Bronchial epithelial cell (primary cell): ENCODE measurements at places on chromosomes 4 and X.
A peak's percentile ranks its signal among the peaks of the same experiment; 100 is the strongest.

GRCh38 chrX:70264784-70265183, 3.4 kb upstream of the ARR3 start:
- no peak for DNase-seq

DNA sequence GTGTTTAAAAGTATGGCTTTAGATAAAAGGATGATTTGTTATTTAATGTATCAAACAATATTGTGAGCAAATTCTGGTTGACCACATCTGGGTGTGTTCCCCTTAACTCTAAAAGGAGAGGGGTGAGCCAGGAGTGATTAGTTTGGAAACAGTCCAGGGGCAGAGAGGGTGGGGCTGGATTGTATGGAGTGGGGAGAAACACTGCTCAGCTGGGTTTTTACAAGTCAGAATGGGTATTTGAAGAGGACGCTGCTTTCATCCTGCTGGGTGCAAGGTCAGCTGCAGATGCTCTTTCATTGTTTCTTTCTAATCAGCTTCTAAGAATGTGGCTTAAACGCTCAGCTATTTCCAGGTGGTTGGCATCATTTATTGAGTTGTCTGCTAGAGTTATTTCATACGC, 82.8 kb upstream of the LIMCH1 start:
- peak; percentile 17 for DNase-seq

DNA sequence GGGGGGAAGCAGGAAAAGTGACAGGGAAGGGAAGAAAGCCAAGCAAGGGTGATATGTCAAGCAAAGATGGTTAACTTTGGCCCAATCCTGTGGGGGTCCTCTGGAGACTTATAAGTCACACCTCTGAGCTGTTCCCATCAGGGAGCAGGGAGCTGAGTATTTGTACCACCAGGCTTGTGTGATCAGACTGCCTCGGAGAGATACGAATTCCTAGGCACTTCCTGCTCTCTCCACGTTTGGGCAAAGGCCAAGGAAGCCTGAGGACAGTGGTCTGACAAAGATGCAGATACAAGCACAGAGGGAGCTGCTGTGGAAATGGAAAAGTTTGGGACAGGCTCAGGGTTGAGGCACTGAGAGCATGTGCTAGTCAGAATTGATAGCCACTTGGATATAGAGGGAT, 10.4 kb upstream of the PPP3CA start:
- peak; percentile 13 for DNase-seq

DNA sequence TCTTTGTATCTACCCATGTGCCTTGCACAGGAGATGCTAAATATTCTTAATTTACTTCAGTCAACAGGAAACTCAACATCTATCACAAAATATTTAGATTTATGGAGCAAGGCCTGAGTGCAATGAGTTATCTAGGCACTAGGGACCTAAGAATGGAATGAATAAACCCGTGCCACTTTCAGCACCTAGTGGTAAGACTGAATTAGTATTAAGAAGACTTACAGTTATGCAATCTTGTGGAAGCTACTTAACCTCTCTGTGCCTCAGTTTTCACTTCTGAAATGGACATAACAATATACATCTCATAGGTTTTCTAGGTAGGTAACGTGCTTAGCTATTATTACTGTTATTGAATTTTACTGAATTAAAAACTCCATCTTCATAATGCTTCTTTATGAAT, 144.6 kb upstream of the MAP3K15 start:
- no peak for DNase-seq

DNA sequence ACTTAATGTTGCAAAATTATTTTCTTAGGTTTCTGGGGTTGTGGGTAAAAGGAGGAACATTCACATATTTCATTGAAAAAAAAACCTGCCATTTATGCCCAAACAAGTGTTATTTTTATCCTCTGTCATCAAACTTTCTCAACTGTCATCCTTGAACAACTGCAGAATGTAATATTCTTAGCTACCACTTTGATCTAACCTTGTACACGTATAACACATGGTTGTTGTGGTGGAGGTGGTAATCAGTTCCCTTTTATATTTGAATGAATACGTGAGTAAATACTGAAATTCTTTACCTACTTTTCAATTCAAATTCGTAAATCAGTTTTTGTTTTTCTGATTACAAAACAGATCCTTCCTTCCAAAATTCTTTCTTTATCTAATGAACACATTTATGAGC, 3.8 kb upstream of the AMMECR1 start:
- no peak for DNase-seq

DNA sequence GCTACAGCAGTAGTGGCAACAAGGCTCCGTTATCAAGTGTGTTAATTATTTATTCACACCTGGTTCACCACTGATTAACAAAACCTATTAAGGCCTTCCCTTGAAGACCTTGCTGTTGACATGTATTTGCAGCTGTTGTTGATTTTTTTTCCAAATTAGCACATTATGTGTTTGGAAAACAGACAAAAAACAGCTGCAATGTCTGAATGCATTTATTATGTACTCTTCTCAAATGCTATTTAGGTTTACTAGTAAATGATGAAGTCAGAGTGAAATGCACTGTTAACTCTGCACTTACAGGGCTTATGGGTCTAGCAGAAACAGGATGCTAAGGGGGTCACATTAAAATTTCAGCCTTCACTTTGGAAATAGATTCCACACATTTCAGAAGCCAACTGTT, 99.5 kb upstream of the PCDH7 start:
- DNase-seq = no peak

GRCh38 chr4:91076147-91076546, 949.0 kb downstream of the CCSER1 start:
- DNase-seq = no peak

GRCh38 chrX:65035446-65035770, 59.2 kb upstream of the ZC4H2 start:
- DNase-seq = peak; percentile 0

GRCh38 chr4:119034276-119035008, 101.2 kb upstream of the MYOZ2 start:
- no peak for DNase-seq

GRCh38 chrX:2552621-2553201, 51.9 kb upstream of the DHRSX start:
- DNase-seq = no peak

- peak; percentile 65 for DNase-seq
Measured at GRCh38 chr4:94757192-94758140, at the start of gene BMPR1B. Gene BMPR1B, plus strand, starts transcription at chr4:94757955. Its CDS starts 346,470 bp downstream, at chr4:95104425.

- DNase-seq = peak; percentile 30
Measured at GRCh38 chrX:22192419-22193060, 80.2 kb upstream of the CBLL2 start.

DNA sequence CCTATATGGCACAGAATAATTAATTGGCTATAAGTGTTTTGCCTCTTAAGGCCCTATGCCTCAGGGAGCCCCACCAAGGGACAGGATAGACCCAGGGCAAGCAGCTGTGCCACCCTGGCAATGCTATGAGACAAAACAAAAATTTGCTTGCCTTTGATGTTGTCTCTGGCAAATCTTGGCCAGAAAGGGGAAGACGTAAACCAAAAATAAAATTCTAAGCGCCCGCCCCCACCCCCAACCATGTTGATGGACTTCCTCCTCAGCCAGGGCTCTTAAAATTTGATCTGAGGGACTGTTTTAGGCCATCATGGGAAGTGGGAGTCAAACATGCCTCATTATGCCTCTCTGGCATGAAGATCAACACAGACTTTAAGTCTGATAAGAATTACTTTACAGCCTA, 130.5 kb upstream of the APOOL start:
- no peak for DNase-seq

GRCh38 chr4:136985683-136986082, 546.6 kb downstream of the PCDH18 start:
- no peak for DNase-seq

DNA sequence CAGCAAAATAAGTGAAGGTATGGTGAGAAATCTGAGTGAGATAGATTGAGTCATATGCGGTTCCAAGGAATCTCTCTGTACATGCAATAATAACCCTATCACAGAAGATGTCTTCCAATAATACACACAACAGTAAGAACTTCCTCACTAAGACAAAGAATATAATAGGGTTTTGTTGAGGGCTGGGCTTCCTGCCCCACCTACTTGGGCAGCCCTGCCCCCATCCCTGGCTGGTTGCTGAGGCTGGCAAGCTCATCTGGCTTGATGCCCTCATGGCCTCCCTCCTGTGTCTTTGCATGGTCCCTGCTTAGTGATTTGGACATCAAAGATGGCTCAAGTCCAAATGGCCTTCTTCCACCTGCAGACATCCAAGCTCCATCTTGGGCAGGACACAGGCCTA, 2.7 kb downstream of the GEMIN8 start:
- DNase-seq = peak; percentile 49

GRCh38 chrX:76520273-76521054, 93.0 kb downstream of the MAGEE1 start:
- DNase-seq = no peak

DNA sequence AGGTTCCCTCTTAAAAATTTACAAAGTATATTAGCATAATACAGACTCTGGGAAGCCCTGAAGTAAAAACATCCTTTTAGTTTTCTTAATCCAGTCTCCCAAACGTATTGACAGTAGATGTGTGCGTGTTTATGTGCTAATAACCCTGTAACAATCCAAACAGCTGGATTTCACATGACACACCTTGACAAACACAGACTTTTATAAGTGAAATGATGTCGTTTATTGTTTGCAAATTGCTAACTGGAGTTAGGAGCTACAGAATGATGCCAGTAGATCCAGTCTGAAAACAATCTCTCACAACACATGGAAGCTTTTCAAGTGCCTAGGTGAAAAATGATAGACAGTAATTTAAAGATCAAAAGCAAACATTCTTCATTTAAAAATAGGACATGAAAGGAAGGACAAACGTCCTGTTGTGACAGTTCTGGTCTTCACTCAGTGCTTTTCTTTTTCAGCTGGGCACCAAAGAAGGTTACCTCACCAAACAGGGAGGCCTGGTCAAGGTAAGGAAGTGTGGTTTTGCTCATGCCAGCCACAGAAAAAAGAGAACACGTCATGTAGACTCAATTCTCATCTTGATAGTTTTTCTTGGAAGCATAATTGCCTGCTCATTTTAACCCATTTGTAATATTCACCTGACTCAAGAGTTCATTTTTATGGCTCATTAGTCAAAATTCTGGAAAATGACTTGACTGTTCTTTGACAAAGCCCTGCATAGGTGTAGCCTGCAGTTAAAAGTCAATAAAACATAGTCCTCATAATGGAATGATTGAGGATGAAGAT, 32.9 kb downstream of the LAMTOR3 start:
- no peak for DNase-seq

- no peak for DNase-seq
Measured at GRCh38 chr4:77178560-77178959, 21.6 kb downstream of the CCNG2 start.

GRCh38 chrX:13499736-13500135, 69.7 kb upstream of the EGFL6 start:
- DNase-seq = no peak

DNA sequence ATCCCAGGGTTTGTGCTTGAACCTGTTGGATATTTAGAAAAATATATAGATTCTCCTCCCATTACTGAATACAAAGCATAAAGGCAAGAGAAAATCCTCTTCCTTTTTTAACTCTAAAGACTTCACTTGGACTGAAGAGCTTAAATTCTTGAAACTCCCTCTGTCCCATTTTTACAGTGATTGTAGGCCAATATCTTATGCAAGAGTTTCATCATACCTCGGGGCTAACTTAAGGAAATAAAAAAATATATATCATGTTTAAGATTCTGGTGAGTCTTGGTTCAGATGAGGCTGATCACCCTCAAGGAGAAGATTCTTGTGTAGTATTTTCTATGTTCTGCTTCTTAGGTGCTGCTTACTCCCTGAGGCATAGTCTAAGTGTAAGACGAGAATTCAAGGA, 1449.6 kb downstream of the C4orf33 start:
- no peak for DNase-seq

- no peak for DNase-seq
Measured at GRCh38 chr4:26751838-26752237, 108.8 kb upstream of the STIM2 start.

DNA sequence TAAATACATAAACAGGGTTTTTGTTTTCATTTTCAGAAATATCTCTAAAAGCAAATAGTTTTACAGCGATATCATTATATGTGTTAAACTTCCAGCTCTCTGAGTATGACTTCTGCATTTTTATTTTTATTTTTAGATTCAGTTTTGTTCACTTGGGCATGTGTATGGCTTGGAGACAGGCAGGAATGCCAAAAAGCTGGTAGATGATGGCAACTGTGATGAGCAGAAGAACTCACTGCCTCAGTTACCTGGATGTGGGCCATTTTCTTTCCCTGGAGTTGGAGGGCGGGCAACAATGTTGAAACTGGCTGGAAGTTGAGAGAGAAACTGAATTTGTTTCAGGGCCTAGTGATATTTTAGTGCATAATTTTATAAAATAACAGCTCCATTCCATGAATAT, 266.4 kb downstream of the ARHGAP24 start:
- DNase-seq = no peak

DNA sequence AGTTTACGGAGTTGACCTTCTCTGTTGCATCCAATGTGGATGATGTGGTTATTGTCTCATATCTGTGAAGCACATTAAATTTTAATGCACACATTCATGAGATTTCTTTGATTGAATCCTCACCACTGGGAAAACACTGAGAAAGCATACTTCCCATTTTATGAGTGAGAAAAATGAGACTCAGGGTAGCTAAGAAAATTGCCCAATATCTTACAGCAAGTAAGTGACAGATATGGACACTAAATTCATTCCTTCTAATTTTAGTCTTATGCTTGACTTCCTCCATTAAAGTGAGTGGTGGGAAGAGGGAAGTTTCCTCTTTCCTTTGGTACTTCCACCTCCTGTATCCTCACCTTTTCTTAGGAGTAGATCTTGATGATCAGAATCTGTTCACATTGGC, 504.8 kb upstream of the BOD1L1 start:
- no peak for DNase-seq

GRCh38 chrX:97189668-97190067, 306.0 kb downstream of the RPA4 start:
- DNase-seq = peak; percentile 3

DNA sequence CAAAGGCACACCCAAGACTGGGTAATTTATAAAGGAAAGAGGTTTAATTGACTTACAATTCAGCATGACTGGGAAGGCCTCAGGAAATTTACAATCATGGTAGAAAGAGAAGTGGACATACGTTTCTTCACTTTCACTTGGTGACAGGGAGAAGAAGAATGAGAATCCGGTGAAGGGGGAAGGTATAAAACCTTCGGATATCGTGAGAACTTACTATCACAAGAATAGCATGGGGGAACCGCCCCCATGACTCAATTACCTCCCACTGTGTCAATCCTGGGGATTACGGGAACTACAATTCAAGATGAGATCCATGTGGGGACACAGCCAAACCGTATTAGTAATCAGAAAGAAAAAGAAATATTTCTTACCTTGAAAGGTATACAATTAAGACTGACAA, 782.9 kb upstream of the HS3ST1 start:
- no peak for DNase-seq

DNA sequence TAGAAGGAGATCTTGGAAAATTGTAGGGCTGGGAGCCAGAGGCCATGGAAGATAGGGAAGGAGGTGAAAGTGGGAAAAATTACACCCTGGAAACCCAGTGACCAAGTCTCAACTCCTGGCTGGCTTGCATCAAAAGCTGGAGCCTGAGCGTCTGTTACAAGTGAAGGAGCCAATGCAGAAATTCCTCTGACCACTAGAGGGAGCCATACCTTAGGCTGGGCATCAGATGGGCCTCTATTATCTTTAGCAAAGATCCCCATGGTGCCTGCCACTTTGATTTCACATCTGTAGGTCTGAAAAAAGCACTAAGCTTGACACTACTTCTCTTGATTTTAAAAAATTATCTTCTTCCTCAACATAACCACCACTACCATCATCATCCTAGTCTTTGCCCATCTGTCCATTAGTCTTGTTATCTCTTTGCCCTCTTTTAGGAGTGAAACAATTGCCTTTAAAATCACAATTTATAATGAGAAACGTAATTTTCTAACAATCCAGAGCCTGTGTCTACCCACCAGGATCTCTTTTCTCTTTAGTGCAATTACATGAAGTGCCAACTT, 62.9 kb downstream of the ANAPC4 start:
- DNase-seq = peak; percentile 62

GRCh38 chrX:153476666-153477363, 6.4 kb upstream of the HAUS7 start:
- no peak for DNase-seq
